LoVo (cell line): ENCODE measurements at places on chromosomes 7 and 10.

- no peak for DNase-seq
Observed at GRCh38 chr7:26787701-26788100, 76.7 kb downstream of the SKAP2 start.

- peak; percentile 53 for DNase-seq
Observed at GRCh38 chr7:26278770-26279169, 12.9 kb upstream of the SNX10 start.

- DNase-seq, result no peak
Observed at GRCh38 chr7:7156663-7157062, 25.7 kb upstream of the C1GALT1 start.

- DNase-seq, result peak; percentile 90
Observed at GRCh38 chr7:140238778-140239652, 62.2 kb upstream of the KDM7A start.

GRCh38 chr7:16423761-16424160, 2.4 kb upstream of the CRPPA start:
- no peak for DNase-seq

DNA sequence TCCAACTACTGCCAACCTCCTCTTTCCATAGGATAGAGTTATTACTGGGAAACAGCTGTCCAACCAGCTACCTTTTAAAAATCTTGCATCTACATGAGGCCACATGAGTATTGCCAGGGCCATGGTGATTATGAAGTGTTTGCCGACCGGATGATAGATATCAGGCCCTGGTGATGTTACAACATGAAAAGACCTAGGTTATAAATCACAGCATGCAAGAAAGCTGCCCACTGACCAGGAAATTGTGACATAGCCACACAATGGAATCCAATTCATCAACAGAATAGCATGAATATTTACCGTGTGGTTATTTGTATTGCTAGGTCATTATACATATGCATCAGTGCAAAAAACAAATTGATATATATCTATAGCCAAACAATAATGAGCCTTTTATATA, 517.0 kb downstream of the INHBA start:
- no peak for DNase-seq

- DNase-seq, result no peak
Observed at GRCh38 chr10:85619832-85620231, 746.8 kb downstream of the GRID1 start.

DNA sequence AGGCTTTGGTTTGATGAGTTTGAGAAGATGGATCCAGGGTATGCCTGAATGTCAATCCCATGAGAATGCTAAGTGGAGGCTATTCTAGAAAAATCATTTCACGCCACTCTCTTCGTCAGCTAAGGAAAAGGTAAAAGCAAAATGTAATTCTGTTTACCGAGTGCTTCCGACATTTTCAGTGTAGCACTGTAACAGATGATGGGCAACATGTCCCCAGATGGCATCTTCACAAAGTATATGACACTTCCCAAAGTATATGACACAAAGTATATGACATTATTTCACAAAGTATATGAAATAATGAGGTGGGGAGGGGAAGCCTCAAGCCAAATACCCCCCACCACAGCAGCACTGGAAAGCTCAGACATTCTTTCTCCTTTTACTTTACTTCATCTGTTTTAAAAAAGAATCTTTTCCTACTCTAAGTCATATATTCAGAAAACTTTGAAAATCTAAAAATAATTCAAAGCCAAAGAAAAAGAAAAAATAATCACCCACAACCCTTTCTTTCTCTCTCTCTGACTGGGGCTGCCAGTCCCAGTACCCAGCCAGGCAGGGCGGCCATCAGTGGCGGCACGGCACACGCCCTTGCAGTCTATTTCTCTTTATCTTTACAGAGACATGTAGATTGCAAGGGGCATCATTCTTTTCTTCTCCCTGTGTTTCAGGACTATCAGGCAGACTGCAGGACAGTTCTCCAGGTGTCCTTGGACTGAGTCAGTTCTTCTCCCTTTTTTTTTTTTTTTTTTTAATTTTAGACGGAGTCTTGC, 179.8 kb downstream of the SNX10 start:
- no peak for DNase-seq

DNA sequence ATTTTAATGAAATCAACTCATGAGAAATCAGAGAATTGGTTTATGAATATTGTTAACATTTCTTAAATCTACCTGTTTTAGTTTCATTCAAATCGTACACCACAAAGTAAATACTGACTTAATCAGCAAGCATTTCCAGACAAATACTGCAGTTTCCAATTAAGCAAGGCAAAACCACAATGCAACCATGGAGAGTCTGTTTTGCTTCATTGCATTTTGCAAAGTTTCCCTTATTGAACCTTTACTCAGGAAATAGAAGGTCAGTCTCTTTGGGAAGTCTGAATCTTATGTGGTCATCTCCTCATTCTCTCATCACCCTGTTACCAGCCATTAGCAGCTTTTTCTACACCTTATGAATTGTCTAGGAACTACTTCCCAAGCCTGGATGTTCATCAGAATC, 400.5 kb downstream of the IPMK start:
- DNase-seq, result no peak

DNA sequence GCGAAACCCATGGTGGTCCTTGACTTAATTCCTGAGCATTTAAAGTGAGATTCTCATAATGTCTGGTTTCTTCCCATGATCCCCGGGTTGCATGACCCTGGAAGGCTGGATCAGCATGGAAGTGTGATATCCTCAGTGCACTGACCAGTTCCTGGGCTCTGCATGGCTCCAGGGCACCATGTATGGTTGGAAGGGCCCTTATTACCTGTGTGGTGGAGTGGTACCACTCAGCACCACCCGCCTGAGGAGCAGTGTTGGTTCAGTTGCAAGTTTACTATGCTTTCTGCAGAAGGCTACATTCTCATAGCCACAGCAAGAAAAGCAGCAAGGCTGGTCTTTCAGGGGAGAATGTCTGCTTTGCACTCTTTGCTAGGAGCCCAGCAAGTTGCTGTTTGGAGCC, 325.7 kb upstream of the MKI67 start:
- DNase-seq, result no peak

DNA sequence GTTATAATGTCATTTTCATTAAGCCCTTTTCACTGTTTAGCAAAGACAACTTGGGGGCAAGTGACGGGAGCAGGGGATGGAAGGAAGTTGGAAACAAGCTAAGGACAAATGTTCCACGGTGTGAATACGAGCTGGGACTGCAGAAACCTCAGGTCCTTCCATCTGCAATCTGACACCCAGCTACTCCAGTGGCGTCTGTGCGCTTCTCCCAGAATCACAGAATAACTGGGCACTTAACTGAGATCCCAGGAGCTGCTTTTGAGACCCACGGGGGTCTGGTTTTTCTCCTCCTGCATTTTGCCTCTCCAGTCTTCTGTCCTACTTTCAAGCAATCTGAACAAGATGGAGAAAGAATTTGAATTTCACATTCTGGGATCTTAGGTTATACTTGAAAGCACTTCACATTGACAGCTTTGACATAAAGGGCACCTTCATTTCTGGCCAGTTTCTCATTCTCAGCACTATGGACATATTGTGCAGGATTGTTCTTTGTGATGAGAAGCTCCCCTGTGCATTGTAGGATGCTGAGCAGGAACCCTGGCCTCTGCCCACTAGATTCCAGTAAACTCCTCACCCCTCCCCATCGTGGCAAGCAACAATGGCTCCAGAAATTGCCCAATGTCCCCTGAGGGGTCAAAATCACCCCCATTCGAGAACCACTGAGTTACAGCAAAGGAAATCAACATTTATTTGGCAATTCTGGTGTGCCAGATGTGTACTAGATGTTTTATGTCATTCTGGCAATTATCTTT, 194.1 kb downstream of the CACNB2 start:
- no peak for DNase-seq

GRCh38 chr7:151705636-151706276, 171.2 kb downstream of the PRKAG2 start:
- peak; percentile 40 for DNase-seq

DNA sequence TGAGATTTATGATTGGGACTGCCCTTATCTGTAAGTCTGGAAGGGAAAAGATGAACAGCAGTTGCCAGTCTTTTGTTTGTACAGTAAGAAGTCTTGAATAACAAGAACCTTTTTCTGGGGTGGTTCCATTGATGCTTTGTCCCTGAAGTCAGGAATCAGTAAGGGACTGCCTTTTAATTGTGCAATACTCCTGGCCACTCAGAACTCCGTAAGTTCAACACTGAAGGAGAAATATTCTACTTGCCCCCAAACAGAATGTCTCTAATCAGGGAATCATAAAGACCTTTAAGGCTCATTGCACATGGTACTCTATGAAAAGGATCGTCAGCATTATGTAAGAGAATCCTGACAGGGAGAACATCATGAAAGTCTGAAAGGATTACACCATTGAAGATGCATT, 361.4 kb downstream of the EXOC4 start:
- no peak for DNase-seq

GRCh38 chr7:27152816-27153442, 546 bp upstream of the HOXA3 start:
- no peak for DNase-seq

GRCh38 chr7:151704960-151705635, 171.8 kb downstream of the PRKAG2 start:
- no peak for DNase-seq

DNA sequence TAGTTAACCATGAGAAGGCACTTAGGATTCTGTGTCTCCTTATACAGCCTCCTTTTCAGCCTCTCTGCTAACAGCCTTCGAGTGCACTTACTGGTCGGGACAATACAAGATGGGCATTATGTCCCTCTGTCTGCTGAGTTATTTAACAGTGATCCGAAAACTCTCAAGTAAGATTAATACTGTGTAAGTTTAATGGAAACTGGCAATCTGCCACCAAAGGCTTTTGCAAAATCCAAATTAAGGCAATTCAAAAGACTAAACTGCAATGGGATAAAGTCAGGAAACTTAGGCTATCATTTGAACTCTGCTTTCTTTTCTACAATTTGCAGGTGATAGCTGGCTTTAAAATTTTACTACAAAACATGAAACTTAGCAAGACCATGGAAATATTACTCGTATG, 477.8 kb downstream of the TFEC start:
- no peak for DNase-seq

DNA sequence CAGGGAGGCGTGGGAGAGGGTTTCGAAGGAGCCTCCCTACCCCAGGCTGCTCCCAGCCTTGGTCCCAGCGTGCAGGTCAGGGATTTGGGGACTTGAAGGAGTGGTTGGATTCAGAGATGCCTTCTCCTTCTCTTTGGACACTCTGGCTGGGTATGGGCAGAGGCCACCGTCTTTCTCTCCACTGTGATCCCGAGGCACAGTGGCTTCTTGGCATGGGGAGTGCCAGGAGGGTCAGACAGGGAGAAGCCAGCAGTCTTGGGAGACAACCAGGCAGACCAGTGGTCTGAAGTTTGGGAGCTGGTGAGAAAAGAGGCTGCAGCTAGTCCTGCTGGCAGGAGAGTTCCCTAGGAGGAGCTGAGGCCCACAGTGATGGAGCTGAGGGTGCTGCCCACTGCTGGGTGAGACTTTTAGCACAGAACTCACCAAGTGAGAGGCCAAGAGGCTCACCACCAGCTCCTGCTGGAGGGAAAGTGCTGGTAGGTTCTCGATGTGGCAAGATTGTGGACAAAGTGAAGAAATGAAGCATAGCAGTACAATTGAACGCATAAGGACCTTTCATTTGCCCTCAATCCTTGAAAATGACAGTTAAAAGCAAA, 35.2 kb upstream of the WDFY4 start:
- DNase-seq, result no peak

DNA sequence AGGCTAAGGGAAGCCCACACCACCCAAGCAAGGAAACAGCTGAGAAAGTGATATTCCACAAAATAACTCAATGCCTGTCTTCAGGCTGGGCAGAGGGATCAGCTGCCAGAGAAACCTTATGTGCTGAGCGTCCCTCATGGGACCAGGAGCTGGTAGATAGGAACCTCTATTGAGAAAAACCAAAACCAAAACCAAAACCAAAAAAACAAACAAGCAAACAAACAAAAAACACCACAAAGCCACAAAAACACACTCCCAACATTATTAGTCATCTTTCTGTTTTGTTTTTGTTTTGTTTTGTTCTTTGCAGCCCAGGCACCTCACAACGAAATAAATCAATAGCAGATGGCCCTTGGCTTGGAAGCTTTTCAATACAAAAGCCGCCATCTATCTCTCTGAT, 760.8 kb upstream of the CELF2 start:
- no peak for DNase-seq

GRCh38 chr7:112203365-112203739, 2.8 kb downstream of the DOCK4 start:
- DNase-seq, result no peak

GRCh38 chr10:14705548-14706230, 69.0 kb downstream of the FAM107B start:
- no peak for DNase-seq

DNA sequence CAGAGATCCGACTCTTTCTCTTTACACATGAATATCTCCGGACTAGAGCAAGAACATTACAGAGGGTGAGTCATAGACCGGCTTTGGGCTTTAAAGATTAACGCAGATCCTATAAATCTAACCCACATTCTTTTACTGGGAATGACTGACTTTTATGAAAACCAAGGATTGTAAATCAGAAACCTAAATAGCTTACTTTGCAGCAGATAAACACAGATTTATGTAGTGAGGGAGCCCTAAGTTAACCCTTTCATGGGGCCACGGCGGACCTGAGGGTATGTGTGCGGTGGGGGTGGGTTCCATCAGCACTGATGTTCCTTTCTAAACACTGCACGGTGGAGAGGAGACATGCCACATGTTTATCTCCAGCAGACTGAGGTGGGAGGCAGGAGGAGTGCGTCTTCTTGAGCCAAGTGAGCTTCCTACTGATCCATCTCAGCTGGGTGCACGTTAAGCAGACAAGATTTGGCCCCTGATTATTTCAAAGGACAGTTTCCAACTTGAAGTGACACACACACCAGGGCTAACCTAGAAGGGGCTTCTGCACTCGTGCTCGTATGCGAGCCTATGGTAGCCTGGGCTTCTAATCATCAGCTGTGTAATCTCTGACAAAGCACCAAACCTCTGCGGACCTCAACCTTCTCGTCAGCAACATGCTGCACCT, 127.6 kb downstream of the WDR11 start:
- peak; percentile 77 for DNase-seq

- DNase-seq, result no peak
Observed at GRCh38 chr10:66457629-66458028, 468.2 kb upstream of the LRRTM3 start.

DNA sequence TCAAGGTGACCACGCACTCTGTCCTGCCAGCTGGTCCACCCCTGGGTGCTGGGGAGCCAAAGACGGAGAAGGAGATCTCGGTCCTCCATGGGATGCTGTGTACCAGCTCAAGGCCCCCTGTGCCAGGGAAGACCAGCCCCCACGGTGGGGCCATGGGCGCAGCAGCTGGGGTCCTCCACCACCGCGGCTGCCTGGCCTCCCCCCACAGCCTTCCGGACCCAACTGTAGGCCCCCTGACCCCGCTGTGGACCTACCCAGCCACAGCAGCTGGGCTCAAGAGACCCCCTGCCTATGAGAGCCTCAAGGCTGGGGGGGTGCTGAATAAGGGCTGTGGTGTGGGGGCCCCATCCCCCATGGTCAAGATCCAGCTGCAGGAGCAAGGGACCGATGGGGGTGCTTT, 5.4 kb downstream of the NYAP1 start:
- no peak for DNase-seq

- DNase-seq, result peak; percentile 60
Observed at GRCh38 chr10:52486840-52487611, 172.9 kb downstream of the DKK1 start.
